CD4-positive, CD25-positive, alpha-beta regulatory T cell (primary cell): ENCODE measurements at places on chromosomes 3 and 15. TPM values are rescaled to one million over a fixed set of nuclear protein-coding genes. Genes with fewer than 3 reads are reported as not detected.

DNA sequence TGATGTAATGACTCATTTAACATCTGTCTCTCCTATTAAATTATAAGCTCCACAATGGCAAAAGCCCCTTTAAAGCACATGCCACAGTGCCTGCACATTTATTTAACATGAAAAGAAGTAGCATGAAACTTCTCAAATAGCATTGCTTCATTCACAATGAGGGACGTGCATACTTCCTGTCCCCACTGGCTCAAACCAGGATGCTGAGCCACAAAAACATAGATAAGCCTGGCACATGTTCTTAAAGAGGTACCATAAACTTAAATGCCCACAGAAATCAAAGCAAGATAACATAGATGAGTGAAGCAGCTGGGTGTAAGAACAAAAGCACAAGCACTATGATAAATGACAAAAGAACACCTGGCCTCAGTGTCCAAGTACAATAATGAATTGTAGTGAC, 3.8 kb downstream of the TP53BP1 start:
- H3K27ac ChIP-seq, result no peak overlapping the region
- peaks cover 15% of the 10 kb centered on the region for H3K36me3 ChIP-seq
- no peak overlapping the region for H3K4me3 ChIP-seq
- DNase-seq, result peak; percentile 68

GRCh38 chr3:39196671-39197356, 4.4 kb upstream of the XIRP1 start:
- DNase-seq, result no peak
- H3K27ac ChIP-seq, result no peak overlapping the region
- no peaks in the 10 kb centered on the region for H3K36me3 ChIP-seq
- no peaks in the 10 kb centered on the region for H3K4me1 ChIP-seq

TM6SF1 gene
- 0.42 TPM for total RNA-seq

DNA sequence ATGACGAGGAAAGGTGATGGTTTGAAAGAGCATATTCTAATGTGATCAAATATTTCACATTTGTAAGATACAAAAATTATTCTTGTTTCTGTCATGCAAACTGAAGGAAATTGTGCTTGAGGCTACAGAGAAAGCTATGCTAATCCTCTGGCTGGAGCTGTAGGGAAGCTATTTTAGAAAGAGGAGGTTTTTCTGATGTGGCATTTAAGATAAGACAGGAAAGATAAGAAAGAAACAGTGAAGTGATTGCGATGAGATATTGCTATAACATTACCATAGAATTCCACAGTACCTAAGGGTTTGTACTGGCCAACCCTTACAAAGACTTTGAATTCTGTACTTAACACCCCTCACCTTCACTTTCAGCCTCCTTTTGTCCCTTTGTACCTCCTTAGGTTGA, 205.2 kb upstream of the LMCD1 start:
- no peaks in the 10 kb centered on the region for H3K36me3 ChIP-seq
- no peak for DNase-seq
- H3K27me3 ChIP-seq, result peaks cover 2% of the 10 kb centered on the region
- H3K4me1 ChIP-seq, result no peaks in the 10 kb centered on the region
- H3K27ac ChIP-seq, result no peak overlapping the region
- H3K4me3 ChIP-seq, result no peak overlapping the region

ZNF592 gene
- 39.8 TPM for total RNA-seq

DNA sequence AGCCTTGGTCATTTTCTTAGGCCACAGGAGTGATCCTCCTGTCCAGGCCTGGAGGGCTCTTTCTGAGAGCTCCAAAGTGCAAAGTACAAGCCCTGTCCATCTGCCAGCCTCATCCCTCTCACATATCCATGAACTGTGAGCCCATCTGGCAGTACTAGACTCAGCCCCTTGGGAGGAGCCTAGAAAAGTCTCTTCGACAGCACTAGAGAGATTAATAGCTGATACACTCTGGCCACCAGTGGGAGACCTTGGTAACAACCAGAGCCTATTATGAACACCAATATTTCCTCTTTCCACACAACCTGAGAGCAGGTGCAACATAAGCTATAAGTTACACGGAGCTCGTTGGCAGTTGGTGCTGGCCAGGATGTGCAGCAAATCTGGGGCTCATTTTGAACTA, 59.5 kb upstream of the DCLK3 start:
- peaks cover 43% of the 10 kb centered on the region for H3K36me3 ChIP-seq
- DNase-seq, result no peak
- H3K27me3 ChIP-seq, result no peaks in the 10 kb centered on the region
- H3K4me3 ChIP-seq, result no peak overlapping the region

- no peaks in the 10 kb centered on the region for H3K27me3 ChIP-seq
- H3K4me3 ChIP-seq, result no peak overlapping the region
- no peak overlapping the region for H3K27ac ChIP-seq
- H3K4me1 ChIP-seq, result no peaks in the 10 kb centered on the region
- H3K36me3 ChIP-seq, result no peaks in the 10 kb centered on the region
Observed at GRCh38 chr3:120854908-120855526, 53.0 kb upstream of the STXBP5L start.

DNA sequence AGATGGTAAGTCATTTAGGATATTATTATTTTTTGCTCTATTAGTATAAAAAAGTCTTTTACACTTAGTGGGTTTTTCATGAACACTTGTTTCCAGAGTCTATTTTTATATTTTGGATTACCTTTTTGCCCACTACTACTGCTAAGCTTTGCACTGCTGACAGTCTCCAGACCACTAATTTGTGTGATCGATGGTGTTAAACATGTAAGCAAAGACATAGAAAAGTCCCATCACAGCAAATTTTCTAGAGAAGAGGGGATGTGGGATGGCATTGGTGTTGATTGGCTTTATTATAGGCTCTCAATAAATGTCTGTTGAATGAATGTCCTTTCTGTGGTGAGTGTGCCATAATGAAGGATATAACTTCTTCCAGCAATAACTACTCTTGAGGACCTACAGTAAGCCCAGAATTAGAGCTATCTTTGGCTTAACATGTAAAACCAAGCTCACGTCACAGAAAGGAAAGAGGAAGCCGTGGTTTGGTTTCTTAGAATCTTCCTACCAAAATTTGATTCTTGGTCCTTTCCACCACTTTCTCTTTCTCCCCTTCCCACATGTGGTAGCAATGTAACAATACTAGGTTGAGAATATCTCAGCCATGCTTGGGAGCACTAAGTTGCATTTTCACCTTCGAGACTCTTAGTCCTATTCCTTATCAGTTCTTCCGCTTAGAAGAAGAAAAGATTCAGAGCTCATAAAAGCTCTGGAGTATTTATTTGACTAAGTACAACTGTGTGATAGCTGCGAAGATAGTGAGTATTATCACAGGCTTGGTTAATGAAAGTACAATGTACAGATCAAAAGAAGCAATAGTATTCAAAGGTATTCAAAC, 90.6 kb upstream of the UMPS start:
- peaks cover 8% of the 10 kb centered on the region for H3K4me1 ChIP-seq
- DNase-seq, result peak; percentile 60
- peaks cover under 1% of the 10 kb centered on the region for H3K36me3 ChIP-seq

- DNase-seq, result no peak
- H3K27me3 ChIP-seq, result no peaks in the 10 kb centered on the region
- peaks cover 32% of the 10 kb centered on the region for H3K36me3 ChIP-seq
- H3K4me1 ChIP-seq, result no peaks in the 10 kb centered on the region
- H3K27ac ChIP-seq, result no peak overlapping the region
- H3K4me3 ChIP-seq, result no peak overlapping the region
Observed at GRCh38 chr3:16427103-16427965, 86.2 kb downstream of the RFTN1 start.
